ENCODE measurements at places on chromosomes 11 and 22.

- DNase-seq: no peak
Measured at GRCh38 chr22:47366026-47366767, 603.7 kb downstream of the TBC1D22A start.

GRCh38 chr11:27039873-27040272 lies 742 bp upstream of the BBOX1 start:
- DNase-seq: no peak

- DNase-seq: no peak
Measured at GRCh38 chr11:108405706-108406105, 61.6 kb downstream of the C11orf65 start.

DNA sequence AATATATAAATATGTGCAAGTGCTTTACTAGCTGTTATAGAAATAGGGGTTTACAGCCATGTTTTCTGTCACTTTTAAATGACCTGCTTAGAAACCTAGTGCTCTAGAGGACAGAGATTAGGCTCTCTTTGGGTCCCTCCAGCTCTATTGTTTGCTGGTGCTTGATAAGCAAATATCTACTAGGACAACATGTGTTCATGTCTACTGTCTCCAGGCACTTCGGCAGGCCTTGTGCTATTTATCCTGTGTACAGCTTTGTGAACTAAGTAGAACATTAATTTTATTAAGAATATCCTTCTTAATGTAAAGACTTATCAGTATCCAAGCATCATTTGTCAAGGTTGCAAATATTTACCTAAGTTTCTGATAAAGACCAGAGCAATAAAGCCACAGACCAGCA lies 11.9 kb upstream of the RASSF10 start:
- no peak for DNase-seq
